Dorsolateral prefrontal cortex (tissue), 122 donors: ENCODE measurements at places on chromosomes 16 and 17. TPM values are rescaled to one million over a fixed set of nuclear protein-coding genes. Genes with fewer than 3 reads are reported as not detected.
A peak's percentile ranks its signal among the peaks of the same experiment; 100 is the strongest.

DNA sequence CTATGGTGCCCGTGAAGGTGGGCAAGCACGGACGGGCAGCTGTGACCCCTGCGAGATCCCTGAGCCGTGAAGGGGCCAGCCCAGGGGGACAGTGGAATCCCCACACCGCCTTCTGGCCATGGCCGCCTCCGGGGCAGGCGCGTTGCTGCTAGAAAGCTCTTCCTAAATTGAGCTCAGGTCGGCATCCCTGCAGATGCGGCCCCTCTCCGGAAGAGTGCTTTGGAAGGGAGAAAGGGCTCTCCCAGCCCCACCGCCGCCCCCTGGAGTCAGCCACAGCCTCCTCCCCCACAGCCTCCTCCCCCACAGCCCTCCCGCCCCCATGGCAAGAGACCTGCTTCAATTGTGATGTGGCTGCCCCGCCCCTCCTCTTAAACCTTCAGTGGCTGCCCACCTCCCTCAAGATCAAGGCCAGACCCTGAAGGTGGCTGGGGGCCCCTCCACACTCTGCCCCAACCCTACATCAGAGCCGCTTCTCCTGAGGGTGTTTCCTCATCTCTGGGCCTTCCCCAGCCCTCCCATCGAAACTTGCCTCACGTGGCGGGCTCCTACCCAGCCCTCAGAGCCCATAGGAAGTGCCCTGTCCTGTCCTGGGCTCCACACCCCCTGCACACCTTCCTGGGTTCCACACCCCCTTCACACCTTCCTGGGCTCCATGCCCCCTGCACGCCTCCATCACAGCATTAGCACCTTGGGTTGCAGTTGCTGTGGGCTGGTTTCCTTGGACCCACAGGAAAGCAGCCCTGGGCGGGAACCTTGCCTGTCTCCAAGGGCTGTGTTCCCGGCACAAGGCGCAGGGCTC, 5.5 kb upstream of the CBFA2T3 start:
- DNase-seq = no peak

DNA sequence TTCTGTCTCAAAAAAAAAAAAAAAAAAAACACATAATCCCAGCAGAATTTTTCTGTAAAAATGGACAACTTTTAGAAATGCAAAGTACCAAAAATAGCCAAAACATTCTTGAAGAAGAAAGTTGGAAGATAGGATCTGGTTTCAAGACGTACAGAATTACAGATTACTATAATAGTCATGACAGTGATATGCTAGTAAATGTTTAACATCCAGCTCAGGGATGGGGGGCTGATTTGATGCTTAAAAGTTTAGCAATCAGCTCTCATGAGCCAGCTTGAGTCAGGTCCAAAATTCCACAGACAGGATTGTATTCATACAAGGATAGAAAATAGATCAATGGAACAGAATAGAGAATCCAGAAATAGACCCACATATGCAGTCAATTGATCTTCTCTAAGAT, 100.5 kb downstream of the CYB561 start:
- DNase-seq = no peak

- DNase-seq = no peak
Observed at GRCh38 chr16:13923703-13924298, 3.8 kb downstream of the ERCC4 start.

GRCh38 chr16:81164958-81165357, 68.8 kb upstream of the GCSH start:
- no peak for DNase-seq

- no peak for DNase-seq
Observed at GRCh38 chr17:58279736-58280479, 827 bp downstream of the MPO start.

GRCh38 chr16:73547552-73548403, 499.9 kb upstream of the ZFHX3 start:
- DNase-seq = no peak

- peak; percentile 19 for DNase-seq
Observed at GRCh38 chr17:50203604-50204345, 2.3 kb upstream of the COL1A1 start.

GRCh38 chr17:15483431-15483830, 16.0 kb upstream of the CDRT4 start:
- no peak for DNase-seq

- no peak for DNase-seq
Observed at GRCh38 chr17:34547453-34548063, 31.8 kb upstream of the TMEM132E start.

The MYCBPAP gene
- total RNA-seq = 3.5 TPM

The PTGES3L gene
- total RNA-seq = 5.1 TPM

The RAB26 gene
- total RNA-seq = 57.6 TPM

The COPZ2 gene
- total RNA-seq = 12.3 TPM

The ITGA2B gene
- 7.3 TPM for total RNA-seq
